ENCODE measurements at places on chromosomes 2 and 18.
A peak's percentile ranks its signal among the peaks of the same experiment; 100 is the strongest.

DNA sequence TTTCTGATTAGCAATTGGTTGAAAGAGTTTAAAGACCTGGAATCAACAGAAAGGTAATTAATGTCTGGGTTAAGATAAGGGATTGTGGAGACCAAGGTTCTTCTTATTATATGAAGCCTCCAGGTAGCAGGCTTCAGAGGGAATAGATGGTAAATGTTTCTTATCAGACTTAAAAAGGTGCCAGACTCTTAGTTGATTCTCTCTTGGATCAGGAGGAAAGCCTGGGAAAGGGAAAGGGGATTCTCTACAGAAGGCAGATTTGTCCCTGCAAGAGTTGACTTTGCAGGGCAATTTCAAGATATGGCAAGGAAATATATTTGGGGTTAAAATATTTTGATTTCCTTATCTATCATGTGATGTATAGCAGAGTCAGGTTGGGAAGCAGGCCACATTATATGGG is 153.1 kb upstream of the ARL4C start:
- DNase-seq = no peak

DNA sequence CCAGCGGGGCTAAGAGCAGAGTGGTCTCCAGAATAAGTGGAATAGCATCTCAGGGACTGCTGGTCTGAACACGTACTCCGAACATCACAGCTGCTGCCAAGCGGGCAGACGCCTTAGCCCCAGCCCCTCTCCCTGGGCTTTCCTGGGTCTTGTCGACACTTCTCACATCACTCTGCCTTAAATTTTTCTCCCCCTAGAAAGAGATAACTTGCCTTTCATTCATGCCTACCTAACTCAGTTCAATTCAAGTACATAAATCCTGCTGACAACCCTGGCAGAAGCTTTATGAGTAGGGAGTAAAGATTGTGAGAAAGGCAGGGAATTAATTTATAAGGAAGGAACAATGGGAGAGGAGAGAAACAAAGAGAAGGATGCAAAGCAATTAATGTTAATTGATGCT is 202.9 kb upstream of the TNP1 start:
- DNase-seq = no peak

GRCh38 chr18:62812242-62812641 is 96.9 kb downstream of the PHLPP1 start:
- DNase-seq = no peak

GRCh38 chr2:111117598-111118480 is 2.9 kb upstream of the BCL2L11 start:
- peak; percentile 20 for DNase-seq

DNA sequence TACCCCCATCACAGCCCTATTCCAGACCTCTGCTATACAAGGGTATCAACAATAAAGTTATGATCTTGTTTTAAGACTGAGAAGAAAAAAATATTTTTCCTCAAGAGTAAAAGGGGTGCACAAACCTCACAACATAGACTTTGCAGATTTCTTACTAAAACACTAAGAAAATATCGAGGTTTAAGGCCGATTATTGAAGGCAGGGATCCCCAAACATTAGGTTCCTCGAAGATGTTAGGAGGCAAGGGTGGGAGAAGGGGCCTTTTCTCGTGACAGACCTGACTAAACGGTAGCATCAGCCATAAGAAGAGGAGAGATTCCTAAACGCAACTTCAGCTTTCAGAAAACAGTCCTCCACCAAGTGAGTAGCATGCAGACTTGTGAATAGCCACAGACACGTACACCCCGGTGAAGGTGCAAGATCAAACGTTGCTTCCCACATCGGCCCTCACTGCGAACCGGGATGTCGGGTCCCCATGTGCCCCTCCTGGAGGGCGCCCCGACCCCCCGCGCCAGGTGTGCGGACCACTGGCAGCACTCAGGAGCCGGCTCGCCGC is 678 bp downstream of the PIAS2 start:
- DNase-seq = peak; percentile 28

All from skin of body (tissue), 3 donors.